ACHN (cell line): ENCODE measurements at places on chromosomes 13 and 19.

- no peak for DNase-seq
These were observed 10.9 kb downstream of the CHERP start for GRCh38 chr19:16531380-16531669.

GRCh38 chr19:17376935-17377600 is at the start of gene PLVAP:
PLVAP (minus strand) TSS chr19:17377342; CDS start chr19:17377288, 54 bp downstream.
- no peak for DNase-seq

DNA sequence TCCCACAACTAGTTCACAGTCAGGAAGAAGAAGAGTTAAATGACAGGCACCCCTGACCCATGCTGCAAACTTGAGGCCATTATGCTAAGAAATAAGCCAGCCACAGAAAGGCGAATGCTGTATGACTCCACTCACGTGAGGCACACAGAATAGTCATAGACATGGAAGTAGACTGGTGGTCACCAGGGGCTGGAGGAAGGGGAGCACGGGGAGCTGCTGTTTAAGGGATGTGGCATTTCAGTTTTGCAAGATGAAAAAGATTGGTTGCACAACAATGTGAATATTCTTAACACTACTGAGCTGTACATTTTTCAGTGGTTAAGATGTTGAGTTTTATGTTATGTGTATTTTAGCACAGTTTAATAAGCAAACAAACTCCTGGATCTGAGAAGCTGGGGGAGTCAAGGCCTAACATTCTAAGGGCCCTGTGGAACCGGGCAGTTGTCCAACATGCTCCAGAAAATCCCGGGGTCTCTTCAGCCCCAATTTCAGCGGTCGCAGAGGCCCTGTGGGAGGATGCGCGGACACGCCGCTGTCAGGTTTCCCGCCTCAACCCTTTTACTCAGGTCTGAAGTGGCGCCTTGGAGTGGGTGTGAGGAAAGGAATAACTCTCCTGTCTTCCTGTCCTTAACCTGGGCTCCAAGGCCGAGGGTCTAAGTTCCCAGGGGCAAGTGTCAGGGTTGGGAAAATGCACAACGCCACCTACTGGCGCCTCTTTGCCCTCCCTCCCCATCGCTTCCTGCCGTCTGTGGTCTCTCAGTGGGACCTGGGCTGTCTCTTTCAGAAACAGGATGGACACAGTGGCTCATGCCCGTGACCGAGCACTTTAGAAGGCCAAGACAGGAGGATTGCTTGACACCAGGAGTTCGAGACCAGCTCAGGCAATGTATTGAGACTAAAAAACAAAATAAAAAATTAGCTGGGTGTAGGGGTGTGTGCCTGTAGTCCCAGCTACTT is 4.4 kb upstream of the TMEM272 start:
- DNase-seq, result peak; percentile 8

GRCh38 chr13:114130131-114130836 is 2.1 kb downstream of the RASA3 start:
- peak; percentile 9 for DNase-seq

DNA sequence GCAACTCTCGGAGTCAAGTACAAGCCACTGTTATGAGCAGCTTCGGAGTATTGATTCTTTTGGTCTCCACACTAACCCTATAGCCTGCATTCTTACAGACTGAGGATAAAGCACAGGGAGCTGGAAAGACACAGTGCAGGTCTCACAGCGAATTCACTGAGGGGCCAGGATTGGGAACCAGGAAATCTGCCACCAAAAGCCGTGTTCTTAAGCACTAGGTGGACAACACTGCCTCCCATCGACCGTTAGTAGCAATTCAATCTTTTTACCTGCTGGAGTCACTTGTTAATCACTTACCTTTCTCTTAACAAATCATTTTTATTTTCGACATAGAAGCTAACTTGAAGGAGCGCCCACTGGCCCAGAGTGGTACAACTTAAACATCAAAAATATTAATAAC is 6.3 kb downstream of the PMIS2 start:
- DNase-seq, result peak; percentile 8

- DNase-seq, result no peak
These were observed 79.2 kb downstream of the LRCH1 start for GRCh38 chr13:46632176-46632575.

DNA sequence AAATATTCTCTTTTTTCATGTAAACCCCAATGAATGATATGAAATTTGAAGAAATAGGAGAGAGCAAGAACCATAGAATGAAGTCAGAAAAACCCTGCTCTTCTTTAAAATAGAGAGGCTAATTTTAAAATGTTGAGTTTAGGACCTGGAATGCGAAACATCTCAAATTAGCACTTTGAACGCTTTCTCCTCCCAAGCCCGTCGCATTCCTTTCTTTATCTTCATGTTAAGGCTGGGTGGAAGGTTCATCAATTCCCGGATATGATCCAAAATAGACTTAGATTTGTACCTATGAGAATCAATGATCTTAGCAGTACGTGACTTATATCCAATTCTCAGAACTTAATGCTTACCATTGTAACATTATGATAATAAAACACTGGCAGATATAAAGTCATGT is 24.1 kb upstream of the LGALS16 start:
- no peak for DNase-seq

DNA sequence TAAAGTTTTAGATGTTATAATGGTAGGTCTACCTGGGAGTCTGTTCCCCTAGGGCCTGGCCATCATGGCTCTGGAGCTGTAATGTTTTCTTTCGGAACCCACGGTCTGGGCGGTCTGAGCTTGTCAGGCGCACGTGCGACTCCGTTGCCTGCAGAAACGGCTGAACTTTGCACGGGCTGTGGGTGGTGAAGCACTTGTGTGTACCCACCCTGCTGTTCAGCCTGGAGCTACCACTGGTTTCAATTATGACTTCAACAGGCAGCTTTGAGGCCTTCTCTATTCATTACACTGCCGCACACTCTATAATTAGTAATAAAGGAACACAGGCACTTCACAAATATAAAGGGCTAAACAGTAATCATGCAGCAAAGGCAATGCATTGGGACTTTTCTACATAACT is 6.0 kb downstream of the PCDH8 start:
- no peak for DNase-seq

DNA sequence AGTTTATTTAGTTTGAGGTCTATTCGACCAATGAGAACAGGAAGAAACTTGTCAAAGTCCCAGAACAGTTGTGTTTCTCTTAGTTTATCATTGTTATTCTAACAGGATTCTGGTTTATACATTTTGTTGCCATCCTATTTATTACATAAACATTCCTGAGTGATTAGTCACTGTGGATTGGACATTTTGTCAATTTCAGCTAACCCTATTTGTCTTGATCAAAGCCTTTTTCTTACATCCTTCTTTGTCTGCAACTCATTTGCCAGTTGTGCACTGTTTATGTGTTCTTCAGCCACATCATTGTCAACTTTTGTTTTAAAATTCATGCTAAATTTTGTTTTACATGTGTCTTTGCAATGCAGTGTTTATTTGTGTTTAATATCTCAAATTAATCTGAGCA is 886.0 kb upstream of the SLC10A2 start:
- DNase-seq, result no peak

DNA sequence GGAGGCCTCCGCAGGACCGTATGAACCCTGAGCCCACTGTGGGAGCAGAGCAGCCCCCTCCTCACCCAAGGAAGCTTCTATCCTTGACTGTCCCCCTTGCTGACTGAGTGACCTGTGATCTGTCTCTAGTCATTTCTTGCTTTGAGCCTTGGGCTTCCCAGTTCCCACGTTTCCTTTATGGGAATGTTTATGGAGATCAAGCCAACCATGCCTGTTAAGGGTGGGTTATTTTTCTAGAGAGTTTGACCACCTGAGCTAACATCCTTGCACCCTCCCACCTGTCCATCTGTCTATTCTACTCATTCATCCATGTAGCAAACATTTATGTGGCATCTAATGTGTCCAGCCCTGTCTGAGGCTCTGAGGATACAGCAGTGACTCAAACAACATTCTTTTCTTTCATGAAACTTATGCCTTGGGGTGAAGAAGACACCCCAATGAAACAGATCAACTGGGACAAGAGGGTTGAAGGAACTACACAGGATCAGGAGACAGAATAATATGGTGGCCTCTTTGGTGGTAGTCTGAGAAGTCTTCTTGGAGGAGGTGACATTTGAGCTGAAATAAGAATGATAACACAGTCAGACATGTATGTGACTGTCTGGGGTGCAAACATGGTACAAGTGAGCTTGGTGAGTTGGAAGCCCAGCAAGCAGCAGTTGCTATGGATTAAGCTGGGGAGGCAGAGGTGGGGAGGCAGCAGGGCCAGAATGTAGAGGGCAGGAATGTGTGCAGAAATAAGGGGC is 30.5 kb downstream of the CERS4 start:
- no peak for DNase-seq

DNA sequence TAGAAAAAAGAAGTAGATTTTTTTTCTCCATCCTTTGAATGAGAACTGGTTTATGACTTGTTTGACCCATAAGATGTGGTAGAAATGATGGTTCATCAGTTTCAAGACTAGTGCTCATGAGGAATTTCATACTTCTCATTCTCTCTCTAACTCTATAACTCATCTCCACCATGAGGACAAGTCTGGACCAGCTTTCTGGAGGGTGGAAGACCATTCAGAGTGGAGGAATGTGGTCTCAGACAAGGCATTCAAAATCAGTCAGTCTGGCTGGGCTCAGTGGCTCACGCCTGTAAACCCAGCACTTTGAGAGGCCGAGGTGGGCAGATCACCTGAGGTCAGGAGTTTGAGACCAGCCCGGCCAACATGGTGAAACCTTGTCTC is 3.5 kb upstream of the EID2 start:
- no peak for DNase-seq

DNA sequence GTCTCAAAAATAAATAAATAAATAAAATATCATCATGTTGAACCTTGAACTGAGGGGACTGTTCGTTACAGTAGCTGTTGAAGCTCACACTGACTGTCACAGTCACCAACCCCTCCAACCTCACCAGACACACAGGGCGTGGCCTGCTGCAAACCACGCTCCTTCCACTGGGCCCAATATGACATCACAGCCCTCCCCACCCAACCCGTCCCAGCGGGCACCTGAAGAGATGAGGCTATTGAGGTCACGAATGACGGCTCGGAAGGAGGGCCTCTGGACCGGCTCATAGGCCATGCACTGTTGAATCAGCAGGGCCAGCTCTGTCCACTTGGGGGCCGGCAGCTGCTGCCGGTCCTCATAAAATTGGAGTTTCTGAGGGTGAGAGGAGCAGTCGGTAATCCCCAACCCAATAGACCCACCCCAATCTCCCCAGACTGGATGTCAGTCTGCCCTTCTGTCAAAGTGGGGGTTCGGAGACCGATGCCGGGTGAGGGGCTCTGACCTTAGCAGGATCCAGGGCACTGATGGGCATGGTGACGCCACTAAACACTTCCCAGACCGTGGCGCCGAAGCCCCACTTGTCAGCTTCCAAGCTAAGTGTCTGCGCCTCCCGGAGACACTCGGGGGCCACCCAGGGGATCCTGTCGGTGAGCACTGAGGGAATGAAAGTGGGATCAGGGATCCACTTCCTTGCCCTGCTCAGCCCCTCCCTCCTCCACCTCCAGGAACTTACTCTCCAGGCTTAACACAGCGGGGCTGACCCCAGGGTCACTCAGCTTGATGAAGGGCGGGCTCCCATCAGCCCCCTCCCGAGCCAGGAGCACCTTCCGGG is 13.2 kb downstream of the JAK3 start:
- DNase-seq, result no peak

GRCh38 chr13:92838786-92839185 is 387.8 kb upstream of the GPC6 start:
- peak; percentile 94 for DNase-seq

DNA sequence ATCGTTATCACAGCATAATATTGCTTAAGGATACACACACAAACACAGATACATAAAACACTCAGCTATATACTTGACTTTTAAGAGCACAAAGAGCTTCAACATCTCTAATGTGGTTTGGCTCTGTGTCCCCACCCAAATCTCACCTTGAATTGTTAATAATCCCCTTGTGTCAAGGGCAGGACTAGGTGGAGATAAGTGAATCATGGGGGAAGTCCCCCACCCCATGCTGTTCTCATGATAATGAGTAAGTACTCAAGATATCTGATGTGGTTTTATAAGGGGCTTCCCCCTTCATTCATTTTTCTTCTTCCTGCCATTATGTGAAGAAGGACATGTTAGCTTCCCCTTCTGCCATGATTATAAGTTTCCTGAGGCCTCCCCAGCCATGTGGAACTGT is 481.4 kb downstream of the PCDH9 start:
- DNase-seq, result no peak

- no peak for DNase-seq
These were observed 1730.1 kb upstream of the PRR20A start for GRCh38 chr13:55410398-55411330.

DNA sequence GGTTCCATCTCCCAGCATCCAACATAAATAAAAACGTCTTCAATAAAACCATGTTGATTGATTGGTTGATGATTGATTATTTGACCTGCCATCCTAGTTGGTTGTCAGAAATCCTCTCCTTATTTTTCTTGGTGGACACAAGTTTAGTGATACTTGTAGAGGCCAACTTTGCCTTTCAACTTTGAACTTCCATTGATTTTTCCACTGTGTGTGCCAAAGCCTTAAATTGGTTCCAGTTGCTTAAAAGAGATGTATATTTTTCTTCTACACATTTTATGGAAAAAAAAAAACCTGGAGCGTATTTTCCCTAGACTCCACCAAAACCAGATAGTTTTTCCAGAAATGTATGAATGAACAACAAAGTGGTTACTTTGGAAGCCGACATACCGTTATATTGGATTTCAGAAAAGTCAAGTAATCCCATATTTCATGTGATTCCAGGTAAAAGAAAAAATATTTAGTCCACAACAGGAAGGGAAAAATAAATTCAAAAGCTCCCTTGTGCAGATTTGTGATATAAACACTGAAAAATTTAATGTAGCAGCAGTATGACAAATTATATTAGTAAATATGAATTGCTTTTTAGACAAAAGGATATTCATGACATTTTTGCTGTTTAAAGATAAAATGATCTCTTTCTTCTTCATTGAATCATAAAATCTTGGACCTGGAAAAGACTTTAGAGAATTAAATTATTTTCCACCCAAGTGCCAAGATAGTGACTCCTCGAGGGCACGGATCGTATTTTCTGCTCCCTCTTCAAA is 85.2 kb downstream of the MBNL2 start:
- DNase-seq, result no peak

- DNase-seq, result no peak
These were observed 352.3 kb upstream of the TMTC4 start for GRCh38 chr13:101026736-101027398.
